Right renal pelvis (tissue), 4 donors: ENCODE measurements at places on chromosomes 12 and 14.

DNA sequence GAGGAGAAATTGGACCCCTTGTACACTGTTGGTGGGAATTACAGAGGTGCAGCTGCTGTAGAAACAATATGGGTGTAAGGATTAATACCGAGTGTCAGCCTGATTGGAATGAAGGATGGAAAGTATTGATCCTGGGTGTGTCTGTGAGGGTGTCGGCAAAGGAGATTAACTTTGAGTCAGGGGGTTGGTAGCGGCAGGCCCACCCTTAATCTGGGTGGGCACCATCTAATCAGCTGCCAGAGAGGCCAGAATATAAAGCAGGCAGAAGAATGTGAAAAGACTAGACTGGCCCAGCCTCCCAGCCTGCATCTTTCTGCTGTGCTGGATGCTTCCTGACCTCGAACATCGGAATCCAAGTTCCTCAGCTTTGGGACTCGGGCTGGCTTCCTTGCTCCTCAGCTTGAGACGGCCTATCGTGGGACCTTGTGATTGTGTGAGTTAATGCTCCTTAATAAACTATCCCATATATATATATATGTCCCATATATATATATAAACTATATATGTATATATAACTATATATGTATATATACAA is 38.4 kb upstream of the PPP2R5C start:
- no peak for DNase-seq

DNA sequence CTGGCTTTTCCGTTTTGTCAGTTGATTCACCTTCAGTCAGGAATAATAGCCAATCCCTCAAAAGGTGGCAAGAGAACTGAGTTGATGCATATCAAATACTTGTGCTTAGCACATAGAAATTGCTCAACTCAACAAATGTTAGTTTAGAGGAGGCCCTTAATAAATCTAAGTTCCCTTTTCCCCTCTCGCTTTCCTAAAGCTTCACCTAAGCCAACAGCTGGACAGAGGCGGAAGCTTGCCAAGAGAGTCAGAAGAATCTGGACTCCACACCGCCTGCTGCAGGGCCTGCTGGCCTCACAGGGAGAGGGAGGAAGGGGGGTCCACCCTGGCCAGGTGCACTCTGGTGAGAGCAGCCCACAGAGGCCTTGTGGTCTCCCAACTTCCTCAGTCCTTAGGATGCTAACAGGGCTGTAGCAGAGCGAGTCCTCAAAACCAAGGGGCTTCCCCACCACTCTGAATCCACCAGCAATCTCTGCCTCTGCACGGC is 213.1 kb downstream of the CHST11 start:
- DNase-seq: no peak

- no peak for DNase-seq
Measured at GRCh38 chr12:133081159-133081780, 547 bp downstream of the ZNF140 start.

- no peak for DNase-seq
Measured at GRCh38 chr14:99757331-99758070, 35.7 kb upstream of the EML1 start.

DNA sequence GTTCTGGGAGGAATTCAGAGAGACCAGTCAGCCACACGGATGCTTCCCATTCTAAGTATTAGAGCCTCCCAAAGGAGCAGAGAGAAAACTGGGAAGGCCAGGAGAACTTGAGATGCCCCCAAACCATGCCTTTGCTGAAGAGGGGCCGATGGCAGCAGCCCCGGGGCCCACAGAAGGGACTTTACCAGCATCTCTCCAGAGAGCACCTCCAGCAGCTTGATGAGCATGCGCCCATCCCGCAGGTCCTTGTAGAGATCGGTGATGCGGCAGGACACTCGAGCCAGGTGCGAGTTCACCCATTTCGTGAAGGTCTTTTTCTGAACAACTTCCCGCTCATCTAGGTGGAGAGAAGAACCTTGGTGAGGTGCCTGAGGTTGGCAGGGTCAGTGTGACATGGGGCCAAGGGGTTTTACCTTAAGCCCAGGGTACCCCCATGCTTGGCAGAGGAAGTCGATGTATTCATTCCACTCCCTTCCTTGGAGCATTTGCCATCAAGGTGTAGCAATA is 74.9 kb downstream of the SPTB start:
- DNase-seq: no peak

- DNase-seq: no peak
Measured at GRCh38 chr12:67764946-67765619, 116.5 kb downstream of the DYRK2 start.

DNA sequence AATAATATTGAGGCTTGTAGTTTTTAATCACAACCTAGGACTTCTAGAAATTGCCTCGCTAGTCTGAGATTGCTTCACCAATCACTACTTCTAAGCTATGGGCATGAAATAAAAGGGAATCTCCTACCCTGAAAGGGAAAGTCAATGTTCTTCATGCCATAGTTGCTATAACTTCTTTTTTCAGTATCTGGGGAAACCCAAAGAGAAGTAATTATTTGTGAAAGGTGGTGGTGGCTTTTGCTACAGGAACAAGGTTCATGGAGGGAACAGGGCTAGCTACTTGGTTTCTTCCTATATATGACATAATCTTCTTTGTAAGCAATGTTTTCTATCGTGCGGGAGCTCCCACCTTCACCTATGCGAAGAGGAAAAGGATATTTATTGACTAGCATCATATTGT is 61.6 kb upstream of the DNM1L start:
- DNase-seq: no peak

DNA sequence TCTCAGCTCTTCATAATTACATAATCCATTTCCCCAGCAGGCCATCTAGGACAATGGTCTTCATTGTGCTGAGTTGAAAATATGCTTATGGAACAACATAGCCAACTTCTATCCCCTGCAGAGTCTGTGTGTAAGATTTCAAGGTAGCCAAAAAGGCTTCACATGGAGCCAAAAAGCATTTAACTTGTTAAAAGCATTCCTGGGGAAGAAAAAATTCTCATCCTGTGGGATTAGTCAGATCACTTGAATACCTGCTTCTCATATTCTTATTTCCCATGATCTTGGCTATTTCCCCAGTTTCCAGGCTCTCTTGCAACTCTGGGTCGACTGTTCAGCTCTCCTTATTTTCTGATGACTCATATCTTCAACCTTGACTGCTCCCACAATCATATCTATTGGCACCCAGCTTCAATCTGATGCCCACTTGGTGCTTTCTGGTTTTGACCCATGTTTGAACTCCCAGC is 178.9 kb downstream of the KLHL28 start:
- no peak for DNase-seq

DNA sequence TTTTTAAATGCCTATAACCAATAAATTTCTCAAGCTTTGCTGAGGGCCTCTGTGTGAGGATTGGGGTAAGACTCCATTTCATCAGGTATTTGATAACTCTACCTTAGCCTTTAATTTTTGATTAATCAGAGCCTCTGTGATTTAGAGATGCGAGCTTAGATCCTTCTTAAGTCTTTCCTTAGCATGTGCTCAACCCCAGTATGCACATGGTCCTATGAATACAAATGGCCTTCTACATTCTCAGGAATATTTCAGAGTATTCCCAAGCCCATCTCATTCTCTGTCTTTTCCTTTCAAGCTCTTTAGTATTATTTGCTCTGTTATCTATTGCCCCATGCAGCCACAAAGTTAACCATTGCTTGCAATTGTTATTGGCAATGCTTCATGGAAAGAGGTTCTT is 1407.7 kb downstream of the LRFN5 start:
- no peak for DNase-seq

DNA sequence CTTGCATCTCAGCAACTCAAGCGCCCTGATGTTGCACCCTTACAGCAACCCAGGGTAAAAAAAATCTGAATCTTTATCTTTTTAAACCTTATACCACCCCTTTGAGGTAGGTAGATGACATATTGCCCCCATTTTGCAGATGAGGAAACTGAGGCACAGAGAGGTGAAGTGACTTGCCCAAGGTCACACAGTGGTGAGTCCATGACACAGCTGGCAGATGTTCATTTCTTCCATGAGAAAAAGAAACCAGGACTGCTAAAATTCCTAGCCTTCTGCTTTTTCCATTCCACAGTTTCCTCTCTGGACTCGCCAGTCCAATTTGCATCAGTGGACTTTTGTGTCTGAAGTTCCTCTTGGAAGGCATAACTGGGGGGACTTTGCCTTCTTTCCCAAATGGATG is 79.3 kb downstream of the IGF1 start:
- no peak for DNase-seq

- DNase-seq: no peak
Measured at GRCh38 chr12:103868215-103868614, 27.2 kb upstream of the NT5DC3 start.

GRCh38 chr12:67939611-67940010 is 49.6 kb upstream of the IFNG-AS1 start:
- no peak for DNase-seq

- no peak for DNase-seq
Measured at GRCh38 chr12:94973221-94973620, 30.3 kb downstream of the NDUFA12 start.

- no peak for DNase-seq
Measured at GRCh38 chr12:51009056-51009440, 17.1 kb downstream of the SLC11A2 start.

- DNase-seq: no peak
Measured at GRCh38 chr12:3747543-3747942, 5.4 kb downstream of the CRACR2A start.
